Activated CD4-positive, alpha-beta memory T cell treated with anti-CD3 and anti-CD28 coated beads for 36 hours (primary cell): ENCODE measurements at places on chromosomes 7 and 10. TPM values are rescaled to one million over a fixed set of nuclear protein-coding genes. Genes with fewer than 3 reads are reported as not detected.
A peak's percentile ranks its signal among the peaks of the same experiment; 100 is the strongest.

DNA sequence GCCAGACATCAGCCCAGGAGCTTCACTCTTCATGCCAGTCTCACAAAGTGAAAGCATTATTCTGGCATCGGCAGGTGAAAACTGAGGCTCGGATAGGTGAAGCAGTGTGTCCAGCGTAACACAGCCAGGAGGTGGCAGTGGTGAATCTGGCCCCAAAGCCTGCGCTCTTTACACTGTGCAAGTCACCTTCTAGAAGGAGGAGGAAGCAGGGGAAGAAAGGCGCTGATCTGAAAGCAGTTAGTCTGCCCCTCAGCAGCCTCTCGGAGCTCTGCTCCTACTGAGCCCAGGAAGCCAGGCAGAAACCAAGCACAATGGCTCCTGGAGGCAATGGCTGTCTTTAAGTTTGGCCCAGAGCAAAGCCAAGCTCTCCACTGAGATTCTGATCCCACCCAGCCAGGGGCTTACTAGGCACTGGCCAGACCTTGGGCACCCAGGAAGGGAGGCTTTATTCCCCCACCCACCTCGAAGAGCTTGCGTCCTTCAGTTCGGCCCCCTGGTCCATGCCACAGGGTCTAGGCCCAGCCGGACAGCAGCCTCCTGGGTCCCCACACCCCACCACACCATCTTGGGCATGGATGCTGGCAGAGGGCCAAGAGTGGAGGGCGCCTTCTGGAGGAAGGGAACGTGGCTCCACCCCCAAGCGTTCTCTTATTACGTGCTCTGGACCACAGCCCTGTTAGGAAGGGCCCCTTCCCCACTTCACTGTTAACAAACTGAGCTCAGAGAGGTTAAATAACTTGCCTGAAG is 104.5 kb downstream of the GRID1 start:
- DNase-seq, result peak; percentile 34

- no peak for DNase-seq
Measured at GRCh38 chr7:120014925-120015465, 258.0 kb upstream of the KCND2 start.

- DNase-seq, result no peak
Measured at GRCh38 chr10:118799777-118800176, 45.0 kb upstream of the CACUL1 start.

- DNase-seq, result no peak
Measured at GRCh38 chr7:47873762-47874161, 74.5 kb downstream of the PKD1L1 start.

MMD2 gene
- not detected for total RNA-seq

PIK3AP1 gene
- 4.3 TPM for total RNA-seq

GRCh38 chr10:5710859-5711258 is 26.2 kb downstream of the TASOR2 start:
- DNase-seq, result no peak

DNA sequence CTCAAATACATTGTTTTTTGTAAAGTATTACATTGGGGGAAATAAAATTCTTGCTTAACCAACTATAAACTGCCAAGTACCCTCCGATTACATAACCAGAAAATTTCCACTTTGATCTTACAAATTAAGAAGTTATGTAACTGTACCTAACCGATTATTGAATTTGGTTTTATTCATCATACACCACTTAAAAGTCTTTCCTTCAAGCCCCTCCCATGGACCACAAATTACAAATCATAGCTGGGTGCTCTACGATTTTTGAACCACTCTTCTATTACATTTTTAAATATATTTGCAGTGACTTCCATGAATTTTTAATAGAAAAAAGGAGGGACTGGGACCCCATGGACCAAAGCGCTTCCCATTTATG is 630 bp downstream of the ZNF680 start:
- DNase-seq, result no peak

DNA sequence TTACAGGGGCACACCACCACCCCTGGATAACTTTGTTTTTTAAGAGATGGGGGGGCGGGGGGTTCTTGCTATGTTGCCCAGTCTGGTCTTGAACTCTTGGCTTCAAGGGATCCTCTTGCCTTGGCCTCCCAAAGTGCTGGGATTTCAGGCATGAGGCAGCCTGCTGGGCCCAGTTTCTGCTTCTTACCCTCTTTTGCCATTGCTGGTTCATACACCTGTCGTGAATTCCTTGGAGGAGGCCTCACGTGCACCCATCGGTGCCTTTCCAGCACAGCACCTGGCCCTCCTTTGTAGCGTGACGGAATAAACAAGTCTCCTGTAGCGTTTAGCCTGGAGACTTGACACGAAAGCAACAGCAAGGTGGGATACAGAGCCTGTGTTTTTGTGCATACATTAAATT is 75.5 kb downstream of the CARD11 start:
- no peak for DNase-seq

DNA sequence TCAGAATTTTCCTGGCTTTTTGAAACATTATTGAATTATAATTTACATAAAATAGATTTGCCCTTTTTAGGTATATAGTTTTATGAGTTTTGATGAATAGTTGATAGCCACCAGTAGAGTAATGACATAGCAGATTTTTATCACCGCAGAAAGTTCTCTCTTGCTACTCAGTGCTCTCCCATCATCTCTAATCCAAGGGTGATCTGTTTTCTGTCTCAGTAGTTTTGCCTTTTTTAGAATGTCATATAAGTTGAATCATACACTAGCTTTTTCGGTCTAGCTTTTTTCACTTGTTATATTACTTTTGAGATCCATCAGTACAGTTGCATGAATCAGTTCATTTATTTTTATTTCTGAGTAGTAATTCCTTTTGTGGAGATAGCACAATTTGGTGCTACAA is 17.9 kb downstream of the RSBN1L start:
- DNase-seq, result no peak

- no peak for DNase-seq
Measured at GRCh38 chr10:5449227-5449626, 36.9 kb downstream of the NET1 start.

- DNase-seq, result no peak
Measured at GRCh38 chr7:138386821-138387220, 73.2 kb upstream of the TRIM24 start.
